ENCODE measurements at places on chromosomes 12 and 14.

GRCh38 chr14:50670196-50670865 lies 2.2 kb upstream of the SAV1 start:
- no peak for DNase-seq

DNA sequence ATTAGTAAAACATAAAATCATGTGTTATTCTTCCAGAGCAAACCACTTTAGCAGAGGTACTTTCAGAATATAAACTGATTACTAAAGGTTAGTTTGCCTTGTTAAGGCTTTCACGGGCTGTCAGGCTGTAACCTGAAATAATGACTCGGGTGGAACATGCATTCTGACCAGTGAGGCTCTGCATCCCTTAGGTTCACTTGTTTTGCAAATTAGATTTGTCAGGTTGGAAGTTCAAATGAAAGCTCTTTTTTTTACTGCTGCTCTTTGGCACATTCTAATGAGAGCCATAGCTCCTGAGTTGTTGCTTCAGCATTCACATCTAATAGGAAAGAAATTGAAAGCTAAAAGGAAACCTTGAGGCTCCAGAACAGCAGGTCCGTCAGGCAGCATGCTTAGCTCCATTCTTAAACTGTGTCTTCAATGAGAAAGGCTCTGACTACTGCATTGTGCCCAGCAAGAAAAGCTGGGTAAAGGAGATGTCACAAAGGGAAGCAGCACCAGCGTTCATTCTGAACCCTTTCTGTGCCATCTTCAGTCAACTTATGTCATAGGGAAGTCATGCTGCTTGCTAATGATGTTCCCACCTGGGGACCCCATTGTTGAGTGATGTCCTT lies 445.5 kb upstream of the FBXO33 start:
- DNase-seq, result no peak

DNA sequence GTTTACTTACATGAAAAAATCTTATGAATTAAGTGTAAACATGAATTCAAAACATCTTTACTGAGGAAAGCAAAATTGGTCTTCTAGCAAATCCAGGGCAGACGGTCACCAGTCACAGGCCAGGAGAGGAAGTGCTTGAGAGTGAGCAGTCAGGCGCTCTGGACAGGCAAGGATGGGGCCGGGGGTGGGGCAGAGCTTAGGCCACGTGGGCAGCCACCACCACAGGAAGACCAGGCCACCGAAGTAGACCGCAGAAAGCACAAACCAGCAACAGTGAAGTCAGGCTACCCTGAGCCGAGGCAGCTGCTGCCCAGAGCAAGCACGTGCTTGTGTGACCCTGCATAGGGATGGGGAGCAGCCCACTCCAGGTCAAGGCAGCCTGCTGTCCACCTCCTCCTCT lies 33.5 kb downstream of the SLC6A12 start:
- DNase-seq, result no peak

GRCh38 chr14:65164068-65164824 lies 61.9 kb upstream of the MAX start:
- peak; percentile 36 for DNase-seq

- no peak for DNase-seq
These were observed 16.7 kb downstream of the ALDH1L2 start for GRCh38 chr12:105067511-105068031.

DNA sequence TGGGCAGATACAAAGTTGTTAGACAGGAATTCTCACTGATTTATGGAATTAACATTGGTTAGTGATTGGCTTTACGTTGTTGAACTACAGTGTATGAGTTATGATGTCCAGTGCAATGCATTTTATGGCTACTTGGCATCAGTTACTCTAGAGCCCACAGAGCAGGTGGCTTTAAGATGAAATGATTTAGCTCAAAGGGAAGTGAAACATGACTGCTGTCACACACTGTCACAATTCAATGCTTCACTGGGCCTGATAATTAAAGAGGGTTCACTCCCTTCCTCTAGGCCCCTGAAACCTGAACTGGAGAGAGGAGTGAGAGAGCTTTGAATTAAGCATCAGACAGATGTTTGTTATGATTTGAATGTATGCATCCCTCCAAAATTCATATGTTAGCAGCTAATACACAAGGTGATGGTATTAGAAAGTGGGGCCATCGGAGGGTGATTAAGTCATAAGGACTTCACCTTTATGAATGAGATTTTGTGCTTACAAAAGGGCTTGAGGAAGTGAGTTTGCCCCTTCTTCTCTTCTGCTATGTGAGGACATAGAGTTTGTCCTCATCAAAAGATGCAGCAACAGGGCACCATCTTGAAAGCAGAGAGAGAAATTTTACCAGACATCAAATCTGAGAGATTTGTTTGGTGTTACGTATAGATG lies 175.8 kb upstream of the GRIN2B start:
- no peak for DNase-seq

DNA sequence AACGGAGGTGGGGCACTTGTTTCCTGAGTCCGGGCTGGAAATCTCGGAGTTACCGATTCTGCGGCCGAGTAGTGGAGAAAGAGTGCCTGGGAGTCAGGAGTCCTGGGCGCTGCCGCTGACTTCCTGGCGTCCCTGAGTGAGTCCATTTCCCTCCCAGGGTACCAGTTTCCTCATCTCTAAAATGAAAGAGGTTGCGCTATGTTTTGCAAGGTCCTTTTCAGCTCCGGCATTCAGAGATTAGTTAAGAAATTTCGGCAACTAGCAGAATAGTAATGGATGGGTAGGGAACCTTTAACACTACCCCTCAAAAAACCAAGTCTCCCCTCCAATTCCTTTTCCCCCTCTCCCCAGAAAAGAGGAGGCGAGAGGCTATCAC lies 724 bp downstream of the BLOC1S1 start:
- no peak for DNase-seq

- no peak for DNase-seq
These were observed 73.6 kb upstream of the GARIN6 start for GRCh38 chr12:99573980-99574379.

- DNase-seq, result no peak
These were observed 11.3 kb upstream of the SLC41A2 start for GRCh38 chr12:104969343-104969742.

- DNase-seq, result peak; percentile 95
These were observed at the start of gene CNIH1 for GRCh38 chr14:54440873-54441868. TSS of gene CNIH1 (minus strand) at chr14:54441374. CDS start at chr14:54441327, 47 bp downstream.

- DNase-seq, result no peak
These were observed 45.5 kb downstream of the STXBP6 start for GRCh38 chr14:25004389-25004809.

DNA sequence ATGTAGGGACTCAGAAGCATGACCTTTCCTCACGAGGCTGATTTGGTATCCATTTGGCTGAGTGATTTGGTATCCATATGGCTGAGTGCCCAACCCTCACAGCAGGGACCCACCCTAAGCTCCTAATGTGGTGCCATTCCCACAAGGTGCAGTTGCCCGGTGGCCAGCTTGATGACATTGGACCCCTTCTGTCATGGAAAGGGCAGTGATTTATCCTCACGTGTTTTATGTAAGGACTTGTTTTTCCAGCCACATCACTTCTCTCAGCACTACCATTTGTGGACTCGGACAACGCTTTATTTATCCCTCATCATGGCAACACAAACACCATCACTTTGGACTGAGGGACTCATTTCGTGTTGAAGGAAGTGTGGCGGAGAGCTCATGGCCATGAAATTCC lies 8.5 kb upstream of the CDC42BPB start:
- DNase-seq, result no peak

DNA sequence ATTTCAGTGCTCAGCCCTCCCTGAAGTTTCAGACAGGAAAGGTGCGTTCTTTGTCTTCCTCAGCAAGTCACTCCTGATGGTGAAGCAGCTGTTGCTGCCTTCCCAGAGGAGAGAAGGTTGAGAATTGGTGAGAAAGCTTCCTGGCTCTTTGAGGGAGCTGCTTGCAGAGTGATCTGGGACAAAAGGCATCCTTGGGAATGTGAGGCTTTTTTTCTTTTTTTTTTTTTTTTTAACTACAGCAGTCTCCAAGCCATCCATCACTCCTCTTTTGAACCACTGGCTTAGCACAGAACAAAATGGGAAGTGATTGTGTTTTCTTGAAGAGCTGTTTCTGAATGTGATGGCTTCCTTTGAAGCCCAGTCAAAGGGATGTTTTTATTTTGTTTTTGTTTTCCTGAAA lies 120.4 kb upstream of the LRIG3 start:
- no peak for DNase-seq

GRCh38 chr14:105701456-105702274 lies 175.3 kb downstream of the TMEM121 start:
- no peak for DNase-seq

DNA sequence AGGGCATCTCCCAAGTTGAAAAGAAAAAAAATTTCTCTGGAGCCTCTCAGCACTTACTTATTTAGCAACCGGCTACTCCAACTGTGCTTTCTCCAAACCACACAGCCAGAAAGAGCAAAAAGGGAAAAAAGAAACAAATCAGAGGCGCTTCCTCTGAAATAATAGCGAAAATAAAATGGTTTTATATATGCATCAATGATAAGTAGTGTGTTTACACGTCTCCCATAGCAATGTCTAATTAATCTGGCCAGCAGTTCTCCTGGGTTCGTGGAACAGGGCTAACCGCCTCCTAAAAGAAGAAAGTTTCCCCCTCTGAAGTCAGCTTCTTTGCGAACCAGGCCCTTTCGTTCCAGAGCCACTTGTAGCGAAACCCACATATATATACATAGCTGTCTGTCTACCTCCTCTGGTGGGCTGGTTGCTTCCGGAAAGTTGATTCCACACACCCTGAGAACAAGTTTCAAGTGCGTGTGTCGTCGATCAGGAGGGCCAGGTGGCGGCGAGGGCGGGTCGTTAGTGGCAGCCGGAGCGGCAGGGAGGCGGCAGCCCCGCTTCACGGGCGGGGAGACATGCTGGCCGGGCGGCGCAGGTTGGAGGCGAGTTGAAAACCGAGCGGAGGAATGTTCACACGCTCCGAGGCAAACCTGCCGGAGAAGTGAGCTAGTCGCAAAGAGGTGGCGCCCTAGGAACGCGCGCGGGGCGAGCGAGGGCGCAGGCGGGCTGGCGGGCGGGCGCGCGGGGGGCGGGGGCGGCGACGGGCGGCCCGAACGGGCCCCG lies 2.7 kb downstream of the PTHLH start:
- peak; percentile 70 for DNase-seq

- DNase-seq, result no peak
These were observed 53.9 kb downstream of the TSHR start for GRCh38 chr14:81009346-81009745.

GRCh38 chr12:99138393-99138792 lies 493.3 kb downstream of the APAF1 start:
- DNase-seq, result no peak

GRCh38 chr14:73344319-73344718 lies 107.0 kb downstream of the PAPLN start:
- DNase-seq, result no peak

DNA sequence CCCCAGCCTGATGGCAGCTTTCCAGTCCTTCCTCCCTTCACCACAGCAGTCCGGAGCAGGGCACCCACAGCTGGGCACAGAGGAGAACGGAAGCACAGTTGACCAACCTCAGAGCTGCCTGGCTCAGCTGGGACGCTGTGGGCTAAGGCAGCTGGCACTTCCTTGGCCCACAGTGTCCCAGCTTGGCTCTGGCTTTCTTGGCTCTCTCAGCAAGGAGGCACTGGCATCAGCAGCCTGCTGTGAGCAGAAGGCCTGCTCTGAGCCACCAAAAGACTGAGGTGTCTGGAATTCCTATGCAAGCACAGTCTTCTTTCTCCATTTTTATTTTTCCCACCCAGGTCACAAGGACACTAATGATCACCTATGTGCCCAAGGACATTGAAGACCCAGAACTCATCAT lies 32.6 kb downstream of the NGB start:
- DNase-seq, result no peak

DNA sequence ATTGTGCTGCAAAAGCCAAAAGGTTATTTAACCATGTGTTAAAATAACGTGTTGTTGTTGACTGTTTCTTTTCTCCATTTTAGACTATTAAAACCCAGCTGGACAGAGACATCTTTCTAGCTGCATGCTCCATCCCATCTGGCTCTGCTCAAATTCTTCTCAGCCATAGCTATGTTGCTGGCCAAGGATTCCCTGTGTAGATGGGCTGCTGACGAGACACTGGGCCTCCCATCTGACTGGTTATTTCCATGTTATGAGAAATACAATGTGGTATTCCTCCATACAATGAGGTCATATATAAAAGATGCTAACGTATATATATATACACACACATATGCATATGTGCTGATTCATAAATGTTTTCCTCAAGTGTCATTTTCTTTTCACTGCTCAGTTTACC lies 30.1 kb downstream of the MED13L start:
- DNase-seq, result no peak

DNA sequence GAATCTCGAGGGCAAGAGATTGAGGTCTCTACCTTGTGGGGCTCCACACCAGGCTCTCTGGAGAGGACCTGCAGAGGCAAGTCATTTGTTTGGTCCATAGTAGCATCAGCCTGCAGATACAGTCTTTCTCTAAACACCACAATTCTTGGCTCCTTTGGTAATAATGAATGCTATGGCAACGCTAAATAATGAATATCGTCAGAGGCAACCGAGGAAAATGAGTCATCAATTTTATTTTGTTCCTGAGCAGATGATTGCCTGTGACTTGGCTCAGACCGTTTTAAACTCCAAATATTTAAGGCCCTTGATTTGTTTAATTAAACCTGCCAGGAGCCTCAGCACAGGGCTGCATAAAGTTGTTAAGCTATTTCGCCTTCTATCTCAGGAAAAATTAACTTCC lies 924.1 kb upstream of the TMEM132C start:
- DNase-seq, result no peak

DNA sequence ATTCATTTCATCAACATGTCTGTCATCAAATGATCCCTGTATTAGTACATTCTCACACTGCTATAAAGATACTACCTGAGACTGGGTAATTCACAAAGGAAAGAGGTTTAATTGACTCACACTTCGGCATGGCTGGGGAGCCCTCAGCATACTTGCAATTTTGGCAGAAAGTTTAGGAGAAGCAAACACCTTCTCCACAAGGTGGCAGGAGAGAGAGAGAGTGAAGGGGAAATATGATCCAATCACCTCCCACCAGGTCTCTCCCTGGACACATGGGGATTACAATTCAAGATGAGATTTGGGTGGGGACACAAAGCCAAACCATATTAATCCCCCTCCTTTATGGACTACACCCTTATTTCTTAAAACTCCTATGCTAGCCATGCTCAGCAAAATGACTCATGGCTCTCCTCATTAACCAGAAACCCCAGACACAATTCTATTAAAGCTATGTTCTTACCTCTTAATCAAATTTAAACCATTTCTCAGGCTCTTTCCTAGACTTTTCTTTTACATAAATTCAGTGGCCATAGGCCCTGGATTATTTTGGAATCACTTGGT lies 932.3 kb downstream of the FLRT2 start:
- no peak for DNase-seq

GRCh38 chr14:34980337-34980900 lies 2.4 kb upstream of the SRP54 start:
- no peak for DNase-seq

DNA sequence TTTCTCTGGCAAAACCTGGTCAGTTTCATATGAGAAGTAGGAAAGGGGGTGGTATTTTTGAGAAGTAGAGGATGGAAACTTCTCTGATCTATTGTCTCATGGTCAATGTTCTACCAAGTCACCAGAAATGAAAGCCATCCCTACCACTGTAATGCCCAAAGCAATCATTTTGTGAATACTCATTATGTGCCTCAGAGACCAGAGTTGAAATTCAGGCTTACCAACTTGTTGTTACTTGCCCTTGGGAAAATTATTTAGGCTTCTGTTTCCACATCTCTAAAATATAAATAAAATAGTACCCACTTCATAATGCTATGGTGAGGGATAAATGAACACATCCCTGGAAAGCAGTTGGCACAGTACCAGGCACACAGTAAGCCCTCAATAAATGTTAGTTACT lies 723.7 kb upstream of the TBX3 start:
- no peak for DNase-seq

Data from activated CD4-positive, alpha-beta memory T cell treated with anti-CD3 and anti-CD28 coated beads for 36 hours (primary cell).